ENCODE measurements at places on chromosomes 12 and 14.

- DNase-seq, result no peak
These were observed 6.3 kb downstream of the MTHFD1 start for GRCh38 chr14:64394423-64394822.

DNA sequence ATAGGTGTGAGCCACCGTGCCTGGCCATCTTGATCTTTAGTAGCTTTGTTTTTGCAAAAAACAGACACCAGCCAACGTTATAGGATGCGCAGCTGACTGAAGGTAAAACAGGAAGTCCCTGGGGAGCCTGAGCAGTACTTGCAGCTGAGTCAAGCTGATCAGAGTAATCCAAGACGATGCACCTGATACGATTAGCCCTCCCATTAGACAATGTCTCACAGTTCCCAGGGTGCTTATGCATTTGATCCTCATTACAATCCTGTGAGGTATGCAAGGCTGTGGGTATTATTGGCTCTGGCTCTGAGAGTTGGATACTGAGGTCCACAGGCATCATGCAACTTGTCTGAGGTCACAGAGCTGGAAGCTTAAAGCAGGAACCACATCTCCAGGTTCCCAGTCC is 8.1 kb downstream of the KRT18 start:
- no peak for DNase-seq

- DNase-seq, result no peak
These were observed 73.4 kb upstream of the ANO4 start for GRCh38 chr12:100721169-100721568.

GRCh38 chr12:45697371-45697770 is 32.1 kb upstream of the ARID2 start:
- DNase-seq, result no peak

DNA sequence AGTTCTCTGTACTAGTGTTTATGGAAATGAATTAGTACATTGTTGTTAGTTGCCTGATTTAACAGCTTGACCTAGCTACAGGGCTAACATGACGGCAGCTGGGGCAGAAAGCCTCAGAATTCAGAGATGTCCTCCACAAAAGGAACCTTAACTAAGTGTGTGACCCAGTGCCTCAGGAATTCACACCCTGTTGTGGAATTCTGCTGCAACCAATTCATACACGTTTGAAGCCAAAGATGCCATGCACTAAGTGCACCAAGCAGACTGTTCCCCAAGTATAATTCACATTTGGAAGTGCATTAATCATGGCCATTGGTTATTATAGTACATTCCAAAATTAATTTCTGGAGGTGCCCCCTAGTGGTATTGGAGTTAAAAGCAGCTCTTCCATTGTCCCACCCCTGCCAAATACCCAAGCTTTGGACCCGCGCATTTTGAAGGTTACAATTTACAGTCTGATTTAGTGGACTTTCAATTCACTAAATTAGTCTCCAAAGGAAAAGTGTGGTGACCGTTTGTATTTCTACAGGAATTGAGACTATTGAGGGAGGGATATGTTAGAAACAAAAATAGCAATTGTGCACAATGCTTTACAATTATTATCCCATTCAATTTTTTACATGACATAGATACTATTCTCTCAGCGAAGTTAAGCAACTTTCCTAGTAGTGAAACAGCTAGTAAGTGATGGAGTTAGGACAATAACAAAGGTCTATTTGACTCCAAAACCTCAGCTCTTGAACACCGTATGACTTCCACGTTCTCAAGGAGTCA is 85.9 kb downstream of the PAX9 start:
- DNase-seq, result no peak

- DNase-seq, result peak; percentile 77
These were observed 7.7 kb downstream of the UBC start for GRCh38 chr12:124906606-124907261.

DNA sequence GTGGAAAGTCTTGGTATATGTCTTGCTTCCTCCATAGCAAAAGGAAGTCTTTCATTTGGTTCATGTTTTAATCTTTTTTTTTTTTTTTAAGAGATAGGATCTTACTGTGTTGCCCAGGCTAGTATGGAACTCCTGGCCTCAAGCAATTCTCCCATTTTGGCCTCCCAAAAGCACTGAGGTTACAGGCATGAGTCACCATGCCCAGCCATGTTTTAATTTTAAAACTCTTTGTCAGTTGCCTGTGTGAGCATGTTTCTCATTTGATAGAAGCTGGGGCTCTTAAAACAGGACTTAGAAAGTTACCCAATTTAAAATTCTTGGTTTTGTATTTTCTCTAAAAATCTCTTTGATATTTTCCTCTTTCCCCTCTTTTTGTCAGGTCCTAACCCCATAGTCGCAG is 45.0 kb upstream of the REP15 start:
- DNase-seq, result no peak

DNA sequence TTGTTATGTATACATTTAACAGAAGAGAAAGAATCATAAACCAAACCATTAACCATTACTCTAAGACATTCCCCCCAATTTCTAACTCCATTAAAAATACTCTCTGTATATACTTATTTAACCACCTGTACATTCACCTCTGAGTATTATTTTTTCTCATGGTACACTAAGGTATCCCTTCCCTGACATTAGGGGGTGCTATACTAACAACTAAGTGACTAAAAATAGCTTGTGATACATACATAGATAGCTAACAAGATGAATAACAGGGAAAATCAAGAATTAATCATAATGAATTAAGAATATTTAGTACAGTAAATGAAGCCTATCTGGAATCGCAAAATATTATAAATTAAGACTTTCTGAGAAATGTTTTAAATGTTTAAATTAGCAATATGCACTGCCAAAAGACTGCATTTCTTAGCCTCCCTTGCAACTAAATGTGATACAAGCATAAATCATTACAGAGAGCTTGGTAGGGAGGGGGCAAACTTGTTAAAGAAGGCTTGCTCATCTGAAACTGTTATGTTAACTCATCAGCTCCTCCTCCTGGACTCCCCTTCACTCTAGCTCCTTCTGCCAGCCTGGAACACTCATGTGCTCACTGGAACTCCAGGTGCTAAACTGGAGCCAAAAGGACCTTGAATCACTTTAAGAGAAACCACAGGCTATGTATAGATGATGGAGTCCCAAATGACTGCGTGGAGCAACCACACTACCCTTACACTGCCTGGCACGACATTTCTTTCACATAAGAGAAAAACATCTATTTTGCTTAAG is 14.9 kb downstream of the C2CD5 start:
- DNase-seq, result no peak

DNA sequence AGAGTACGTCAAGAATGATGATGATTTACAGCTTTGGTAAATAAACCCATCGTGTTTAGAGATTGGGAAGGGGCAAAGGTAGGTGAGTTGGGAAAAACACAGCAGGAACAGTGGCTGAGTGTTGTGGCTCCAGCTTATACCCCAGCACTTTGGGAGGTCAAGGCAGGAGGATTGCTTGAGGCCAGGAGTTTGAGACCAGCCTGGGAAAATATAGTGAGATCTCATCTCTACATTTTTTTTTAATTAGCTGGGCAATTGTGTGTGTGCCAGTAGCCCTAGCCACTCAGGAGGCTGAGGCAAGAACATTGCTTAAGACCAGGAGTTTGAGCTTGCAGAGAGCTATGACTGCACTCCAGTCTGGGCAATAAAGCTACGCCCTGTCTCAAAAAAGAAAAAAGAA is 77.1 kb downstream of the RASSF9 start:
- no peak for DNase-seq

GRCh38 chr14:29039171-29039570 is 272.6 kb downstream of the FOXG1 start:
- DNase-seq, result peak; percentile 21

DNA sequence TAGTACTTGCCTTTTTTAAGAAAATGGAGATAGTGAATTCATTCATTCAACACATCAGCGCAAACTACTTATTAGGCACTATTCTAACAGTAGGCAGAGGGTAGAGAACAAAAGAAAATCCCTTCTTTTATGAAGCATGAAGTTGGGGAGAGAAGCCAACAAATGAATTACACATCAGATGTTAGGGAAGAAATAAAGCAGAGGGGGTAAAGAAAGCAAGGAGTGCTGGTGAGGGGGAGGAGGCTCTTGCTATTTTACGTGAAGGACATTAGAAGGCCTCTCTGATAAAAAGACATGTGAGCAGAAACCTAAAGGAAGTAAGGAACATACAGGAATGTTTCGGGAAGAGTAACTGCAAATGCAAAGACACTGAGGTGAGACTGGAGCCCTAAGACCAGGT is 22.2 kb downstream of the TFCP2 start:
- DNase-seq, result no peak

- DNase-seq, result peak; percentile 3
These were observed 465.5 kb upstream of the ATP2B1 start for GRCh38 chr12:90174198-90174510.

- DNase-seq, result no peak
These were observed 10.6 kb upstream of the MLXIP start for GRCh38 chr12:122067966-122068365.

GRCh38 chr14:45249856-45250575 is 3.0 kb downstream of the MIS18BP1 start:
- DNase-seq, result peak; percentile 53

DNA sequence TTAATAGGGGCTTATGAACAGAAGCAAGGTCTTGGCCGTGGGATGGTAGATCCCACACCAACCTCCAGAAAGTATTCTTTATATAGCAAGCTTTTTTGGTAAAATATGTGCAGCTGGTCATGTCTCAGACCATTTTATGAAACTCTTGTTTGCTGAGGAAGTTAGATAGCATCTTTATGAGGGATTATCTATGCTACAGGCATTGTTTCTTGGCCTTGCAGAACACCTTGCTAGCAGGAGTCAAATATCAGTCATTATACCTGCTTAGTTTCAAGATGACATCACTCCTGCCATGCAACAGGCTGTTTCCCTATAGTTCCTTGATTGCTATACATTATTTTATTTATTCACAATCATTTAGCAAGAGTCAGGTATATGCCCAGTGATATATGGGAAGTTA is 84.8 kb upstream of the LRFN5 start:
- DNase-seq, result no peak

DNA sequence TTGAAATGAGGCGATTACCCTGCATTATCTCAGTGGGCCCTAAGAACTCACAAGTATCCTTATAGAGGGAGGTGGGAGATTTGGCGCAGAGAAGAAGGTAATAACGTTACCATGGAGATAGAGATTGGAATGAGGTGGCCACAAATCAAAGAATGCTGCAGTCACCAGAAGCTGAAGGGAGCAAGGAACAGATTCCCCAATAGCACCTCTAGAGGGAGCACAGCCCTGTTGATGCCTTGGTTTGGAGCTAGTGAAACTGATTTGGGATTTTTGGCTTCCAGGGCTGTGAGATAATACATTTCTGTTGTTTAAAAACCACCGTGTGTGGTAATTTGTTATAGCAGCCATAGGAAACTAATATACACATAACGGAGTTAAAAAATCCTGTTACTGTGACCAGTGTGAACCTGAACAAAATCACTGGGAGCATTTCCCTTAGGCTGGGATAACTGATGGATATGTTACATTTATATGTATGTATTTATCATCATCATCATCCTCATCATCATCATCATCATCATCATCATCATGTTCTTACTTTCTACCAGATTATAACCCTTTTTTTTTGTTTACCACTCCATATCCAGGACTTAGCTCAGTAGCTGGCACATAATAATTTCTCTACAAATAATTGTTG is 100.3 kb downstream of the LIN7A start:
- DNase-seq, result peak; percentile 47

DNA sequence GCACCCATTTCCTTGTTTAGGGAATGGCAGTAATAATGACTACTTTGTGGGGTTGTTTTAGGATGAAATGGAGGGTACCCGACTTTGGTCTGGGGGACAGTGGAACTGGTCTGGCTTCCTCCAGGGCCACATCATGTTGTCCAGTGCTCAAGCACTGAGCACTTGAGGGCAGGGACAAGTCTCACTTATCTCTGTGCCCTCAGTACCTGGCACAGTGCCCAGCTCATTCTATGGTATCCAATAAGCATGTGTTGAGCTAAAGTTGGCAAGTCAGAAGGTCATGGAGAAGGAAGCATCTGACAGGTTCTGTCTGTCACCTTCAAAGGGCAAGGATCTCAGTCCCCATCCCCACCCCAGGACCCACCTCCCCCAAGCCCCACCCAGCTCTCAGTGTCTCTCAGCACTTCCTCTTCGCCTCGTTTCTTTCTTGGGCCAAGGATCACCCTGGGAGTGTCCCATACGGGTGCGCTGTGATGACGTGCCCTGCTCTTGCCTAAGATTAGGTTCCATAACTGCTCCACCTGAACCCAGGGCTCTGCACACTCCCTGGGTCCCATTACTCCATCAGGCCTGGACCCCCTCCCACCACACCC is 24.3 kb upstream of the TMEM106C start:
- no peak for DNase-seq

DNA sequence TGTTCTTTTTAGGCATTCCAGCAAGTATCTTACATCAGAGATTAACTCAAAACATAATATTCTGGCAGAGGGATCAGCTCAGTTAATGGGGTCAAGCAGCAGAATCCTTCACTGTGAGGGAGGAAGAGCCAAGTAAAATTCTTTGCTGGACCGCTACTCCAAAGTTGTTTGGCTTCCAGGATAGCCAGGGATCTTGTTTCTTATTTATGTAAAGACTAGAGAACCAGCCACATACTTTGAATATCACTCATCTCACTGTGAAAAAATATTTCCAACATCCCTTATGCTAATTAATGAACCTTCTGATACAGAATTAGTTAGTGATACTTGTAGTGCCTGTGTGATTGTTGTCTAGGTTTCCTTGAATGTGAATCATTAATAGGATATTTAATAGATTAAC is 94.2 kb downstream of the PLEKHA5 start:
- DNase-seq, result no peak

DNA sequence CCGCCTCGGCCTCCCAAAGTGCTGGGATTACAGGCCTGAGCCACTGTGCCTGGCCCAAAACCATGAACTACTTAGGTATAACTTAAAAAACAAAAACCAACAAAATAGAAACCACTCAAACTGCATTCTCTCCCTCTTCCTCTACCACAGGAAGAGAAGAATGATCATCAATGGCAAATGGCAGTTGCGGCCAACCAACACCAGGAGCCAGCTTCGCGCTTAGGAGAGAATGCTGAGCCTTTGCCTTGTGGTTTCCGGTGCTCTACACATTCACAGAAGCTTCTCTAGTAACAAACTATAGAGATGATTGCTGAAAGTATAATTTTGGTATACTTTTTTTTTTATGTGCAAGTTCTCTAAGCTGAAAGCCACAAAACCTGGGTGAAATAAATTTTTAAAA is 17.1 kb downstream of the CATSPERB start:
- DNase-seq, result no peak

- no peak for DNase-seq
These were observed 8.6 kb upstream of the TMEM119 start for GRCh38 chr12:108606492-108606891.

- no peak for DNase-seq
These were observed 247.6 kb downstream of the CHST11 start for GRCh38 chr12:104704224-104704779.

- DNase-seq, result no peak
These were observed 11.2 kb upstream of the MAP1LC3B2 start for GRCh38 chr12:116547955-116548501.

- no peak for DNase-seq
These were observed 982 bp downstream of the BCL7A start for GRCh38 chr12:122022393-122023338.

GRCh38 chr14:88384718-88385117 is 739 bp upstream of the SPATA7 start:
- no peak for DNase-seq

GRCh38 chr12:88336076-88336739 is 194.1 kb downstream of the TMTC3 start:
- DNase-seq, result no peak

GRCh38 chr14:81193924-81194633 is 26.7 kb downstream of the GTF2A1 start:
- no peak for DNase-seq

Data from GM04504 (cell line).